ENCODE measurements at places on chromosomes 3 and 15.

GRCh38 chr3:102941786-102942185, 507.0 kb downstream of the ZPLD1 start:
- DNase-seq: no peak

- DNase-seq: no peak
Measured at GRCh38 chr3:185986198-185986777, 48.5 kb upstream of the TRA2B start.

GRCh38 chr3:170331143-170331542, 26.4 kb upstream of the SKIL start:
- no peak for DNase-seq

GRCh38 chr3:26648461-26648860, 25.9 kb downstream of the LRRC3B start:
- no peak for DNase-seq

DNA sequence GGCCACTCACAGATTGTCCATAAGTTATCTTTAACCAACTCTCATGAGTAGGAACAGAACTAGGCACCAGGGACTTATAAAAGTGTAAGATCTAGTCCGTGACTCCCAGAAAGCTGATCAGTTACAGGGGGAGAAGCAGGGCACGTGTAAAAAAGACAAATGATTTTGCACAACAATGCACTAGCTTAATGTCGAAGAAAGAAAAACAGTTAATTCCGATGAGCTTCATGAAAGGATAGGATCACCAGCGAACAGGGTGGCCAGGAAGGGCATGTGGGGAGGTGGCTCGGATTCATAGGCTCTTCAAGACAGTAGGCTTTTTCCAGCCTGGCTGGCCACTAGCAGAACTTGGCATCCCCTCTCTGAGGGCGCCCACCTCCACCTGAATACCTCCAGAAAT, 90.0 kb downstream of the IL5RA start:
- no peak for DNase-seq

GRCh38 chr3:157029365-157029790, 130.6 kb downstream of the CCNL1 start:
- no peak for DNase-seq

DNA sequence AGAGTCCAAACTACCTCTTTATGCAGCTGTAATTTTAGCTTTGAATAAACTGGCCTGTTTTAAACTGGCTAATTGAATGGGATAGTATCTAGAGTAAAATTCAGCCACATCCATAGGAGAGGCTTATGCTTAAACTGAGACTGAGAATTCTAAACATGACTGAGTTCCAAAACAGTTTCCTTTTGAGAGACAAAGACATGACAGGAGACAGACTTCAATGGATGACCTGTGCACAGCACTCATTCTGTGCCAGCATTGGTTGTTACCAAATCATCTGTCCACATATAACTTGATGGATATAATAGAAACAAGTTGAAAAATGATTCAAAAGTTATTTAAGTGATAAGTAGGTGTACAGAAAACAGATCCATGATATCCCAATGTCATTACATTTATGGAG, 20.9 kb downstream of the IL12A start:
- no peak for DNase-seq

GRCh38 chr3:13081603-13082360, 8.6 kb upstream of the IQSEC1 start:
- DNase-seq: no peak

GRCh38 chr15:48798319-48798718, 12.6 kb downstream of the CEP152 start:
- no peak for DNase-seq

- no peak for DNase-seq
Measured at GRCh38 chr3:127961124-127961523, 46.1 kb downstream of the KBTBD12 start.

DNA sequence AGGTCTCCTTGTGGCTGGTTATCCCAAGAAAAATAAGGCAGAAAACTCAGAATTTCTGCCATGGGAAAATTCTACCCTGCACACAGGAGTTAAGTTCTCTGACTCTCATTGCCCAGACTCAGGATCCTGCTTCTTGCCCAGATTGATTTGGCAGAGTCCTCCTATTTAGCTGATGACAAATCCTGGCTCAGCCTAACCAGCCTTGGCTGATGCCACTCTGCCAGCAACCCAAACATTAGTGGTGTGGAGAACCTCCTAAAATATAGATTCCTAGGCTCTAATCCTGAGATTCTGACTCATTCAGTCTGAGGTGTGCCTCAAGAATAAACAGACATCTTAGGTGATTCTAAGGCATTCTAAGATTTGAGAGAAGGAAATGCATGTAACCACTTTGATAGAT, 60.5 kb upstream of the ACTC1 start:
- DNase-seq: no peak
